ENCODE measurements at places on chromosomes 6 and 20. TPM values are rescaled to one million over a fixed set of nuclear protein-coding genes. Genes with fewer than 3 reads are reported as not detected.
A peak's percentile ranks its signal among the peaks of the same experiment; 100 is the strongest.

DNA sequence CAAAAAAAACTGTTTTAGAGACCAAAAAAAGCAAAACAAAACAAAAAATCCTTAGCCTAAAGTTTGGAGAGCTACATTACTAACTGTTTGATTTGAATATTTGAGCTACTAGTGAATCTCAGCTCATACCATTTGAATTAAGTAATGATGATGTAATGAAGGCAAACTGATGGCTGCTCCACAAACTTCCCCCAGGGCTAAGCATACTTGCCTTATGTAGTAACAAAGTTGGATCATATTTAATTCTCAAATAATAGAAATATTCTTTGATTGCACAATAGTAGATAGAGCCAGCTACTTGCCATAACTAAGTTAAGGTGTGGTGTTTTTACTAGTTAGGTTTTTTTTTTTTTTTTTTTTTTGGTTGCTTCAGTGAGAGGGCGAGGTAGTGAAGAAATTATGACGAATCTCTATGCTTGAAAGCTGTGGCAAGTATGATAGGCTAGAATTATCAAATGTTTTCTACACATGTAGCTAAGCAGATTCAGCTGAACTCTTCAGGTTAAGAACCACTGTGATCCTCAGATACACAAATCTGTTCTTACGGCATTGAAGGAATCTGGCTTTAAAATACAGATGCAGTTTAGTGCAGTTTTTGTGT is 2.9 kb downstream of the RAB32 start:
- peak; percentile 61 for DNase-seq

DNA sequence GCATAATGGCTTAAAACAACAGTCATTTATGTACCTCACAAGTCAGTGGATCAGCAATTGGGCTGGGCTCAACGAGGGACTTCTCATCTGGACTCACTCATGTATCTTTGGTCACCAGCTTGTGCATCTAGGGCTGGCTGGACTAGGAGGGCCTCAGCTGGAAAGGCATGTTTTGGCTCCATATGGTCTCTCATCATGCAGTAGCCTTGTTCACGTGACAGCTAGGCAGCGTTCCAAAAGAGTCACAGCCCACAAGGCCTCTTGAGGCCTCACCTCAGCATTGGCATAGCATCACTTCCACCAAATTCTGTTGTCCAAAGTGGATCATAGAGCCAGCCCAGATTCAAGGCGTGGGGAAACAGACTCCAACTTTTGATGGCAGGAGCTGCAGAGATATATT is 110.1 kb downstream of the MAFB start:
- no peak for DNase-seq

GRCh38 chr6:129189266-129189665 is 306.3 kb downstream of the LAMA2 start:
- no peak for DNase-seq

GRCh38 chr6:15524861-15525401 is 137.9 kb downstream of the DTNBP1 start:
- DNase-seq = no peak

DNA sequence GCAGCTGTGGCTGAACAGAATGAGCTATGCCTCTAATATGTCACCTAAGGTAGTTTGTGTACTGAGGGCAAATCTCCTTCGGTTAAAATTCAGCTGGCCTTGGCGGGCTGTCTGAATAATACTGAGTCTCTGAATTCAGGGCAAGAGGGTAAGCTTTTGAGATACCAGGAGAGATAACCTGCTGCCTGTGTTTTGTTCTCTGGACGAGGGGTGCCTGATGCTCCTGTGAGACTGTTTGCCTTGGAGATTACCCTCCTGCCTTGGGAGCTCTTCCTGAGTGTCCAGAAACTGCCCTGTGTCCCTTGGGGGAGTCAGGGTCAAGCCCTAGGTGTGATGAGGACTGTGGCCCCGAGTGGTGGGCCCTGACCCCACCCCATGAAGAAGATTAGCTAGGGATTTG is 282.9 kb downstream of the KIF16B start:
- no peak for DNase-seq

DNA sequence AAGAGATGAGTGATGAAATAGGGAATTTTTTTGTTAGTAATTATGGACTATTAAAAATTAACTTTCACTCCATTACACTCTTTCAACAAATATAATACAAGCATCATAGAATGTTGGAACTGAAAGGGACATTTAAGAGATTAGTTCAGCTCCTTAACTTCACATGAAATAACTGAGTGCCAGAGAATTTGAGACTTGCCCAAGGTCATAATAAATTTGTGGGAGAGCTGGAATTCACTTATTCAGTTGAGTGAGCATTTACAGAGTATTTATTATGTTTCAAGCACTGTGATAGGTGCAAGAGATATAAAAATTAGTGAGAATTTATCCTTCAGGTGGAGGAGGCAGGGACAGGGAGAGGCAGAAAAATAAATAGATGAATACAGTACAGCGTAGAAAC is 154.6 kb downstream of the KCNQ5 start:
- no peak for DNase-seq

- no peak for DNase-seq
Measured at GRCh38 chr6:37083243-37084138, 78.0 kb downstream of the FGD2 start.

DNA sequence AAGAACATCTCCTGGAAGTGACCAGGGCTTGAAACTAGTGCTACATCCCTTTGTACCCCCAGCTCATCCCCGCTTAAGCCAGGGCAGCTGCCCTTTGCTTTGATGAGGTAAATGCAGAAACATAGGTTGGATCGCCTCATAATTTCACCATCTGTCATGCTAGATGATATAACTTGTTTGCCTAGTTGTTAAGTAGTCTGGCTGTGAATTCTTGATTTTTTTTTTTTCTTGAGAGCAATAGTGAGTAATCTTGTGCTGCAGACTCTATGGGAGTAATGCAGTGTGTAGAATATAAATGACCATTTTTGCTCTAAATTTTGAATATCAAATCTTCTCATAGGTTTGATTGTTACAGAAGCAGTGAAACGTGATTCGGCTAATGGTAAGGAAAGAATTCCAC is 4.1 kb downstream of the TRDN start:
- no peak for DNase-seq

DNA sequence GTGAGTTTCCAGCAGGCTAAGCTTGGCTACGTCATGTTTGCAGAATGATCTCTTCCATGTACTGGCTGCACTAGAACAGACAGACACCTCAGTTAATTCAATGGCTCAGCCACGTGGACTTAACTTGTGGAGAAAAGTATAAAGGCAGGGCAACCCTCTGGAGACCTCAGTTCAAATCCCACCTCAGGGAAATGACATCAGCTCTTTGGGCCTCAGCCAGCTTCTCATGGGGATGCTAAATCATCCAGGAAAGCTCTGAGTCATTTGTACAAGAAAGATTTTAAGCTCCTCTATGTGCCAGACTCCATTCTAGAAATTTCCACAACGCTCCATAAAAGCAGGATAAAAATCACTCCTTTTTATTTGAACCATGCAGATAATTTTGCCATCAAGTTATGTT is 128.5 kb upstream of the SALL4 start:
- DNase-seq = peak; percentile 42

GRCh38 chr6:139240161-139241010 is 51.4 kb downstream of the TXLNB start:
- no peak for DNase-seq

- DNase-seq = no peak
Measured at GRCh38 chr20:59579404-59580145, 24.8 kb upstream of the PHACTR3 start.

SLC35D3 gene
- not detected for total RNA-seq

MAP3K5 gene
- 5.7 TPM for total RNA-seq

GSTA3 gene
- total RNA-seq = not detected

Measured in kidney epithelial cell (primary cell).